SK-N-MC (cell line): ENCODE measurements at places on chromosomes 13 and 19.

- no peak for DNase-seq
Observed at GRCh38 chr13:102401265-102401664, 583 bp downstream of the FGF14 start.

DNA sequence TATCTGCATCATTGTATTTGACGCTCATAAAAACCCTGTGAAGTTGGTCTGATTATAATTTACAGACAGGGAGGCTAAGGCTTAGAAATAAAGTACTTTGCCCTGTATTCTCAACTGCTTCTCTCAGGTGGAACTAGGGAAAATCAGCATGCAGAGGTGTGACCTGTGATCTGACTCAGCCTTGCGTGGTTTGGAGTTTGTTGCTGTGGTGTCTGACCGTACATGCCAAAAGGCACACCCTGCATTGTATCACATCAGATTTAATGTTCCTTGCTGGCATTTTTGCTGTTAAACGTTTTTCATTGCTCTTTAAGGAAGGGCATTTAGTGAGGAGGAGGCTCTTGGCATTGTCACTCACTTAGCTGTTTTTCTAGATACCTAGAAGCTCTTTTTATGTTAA lies 58.8 kb upstream of the C1QTNF9B start:
- DNase-seq: no peak

GRCh38 chr19:31875591-31875990 lies 469.8 kb upstream of the ZNF507 start:
- DNase-seq: no peak

DNA sequence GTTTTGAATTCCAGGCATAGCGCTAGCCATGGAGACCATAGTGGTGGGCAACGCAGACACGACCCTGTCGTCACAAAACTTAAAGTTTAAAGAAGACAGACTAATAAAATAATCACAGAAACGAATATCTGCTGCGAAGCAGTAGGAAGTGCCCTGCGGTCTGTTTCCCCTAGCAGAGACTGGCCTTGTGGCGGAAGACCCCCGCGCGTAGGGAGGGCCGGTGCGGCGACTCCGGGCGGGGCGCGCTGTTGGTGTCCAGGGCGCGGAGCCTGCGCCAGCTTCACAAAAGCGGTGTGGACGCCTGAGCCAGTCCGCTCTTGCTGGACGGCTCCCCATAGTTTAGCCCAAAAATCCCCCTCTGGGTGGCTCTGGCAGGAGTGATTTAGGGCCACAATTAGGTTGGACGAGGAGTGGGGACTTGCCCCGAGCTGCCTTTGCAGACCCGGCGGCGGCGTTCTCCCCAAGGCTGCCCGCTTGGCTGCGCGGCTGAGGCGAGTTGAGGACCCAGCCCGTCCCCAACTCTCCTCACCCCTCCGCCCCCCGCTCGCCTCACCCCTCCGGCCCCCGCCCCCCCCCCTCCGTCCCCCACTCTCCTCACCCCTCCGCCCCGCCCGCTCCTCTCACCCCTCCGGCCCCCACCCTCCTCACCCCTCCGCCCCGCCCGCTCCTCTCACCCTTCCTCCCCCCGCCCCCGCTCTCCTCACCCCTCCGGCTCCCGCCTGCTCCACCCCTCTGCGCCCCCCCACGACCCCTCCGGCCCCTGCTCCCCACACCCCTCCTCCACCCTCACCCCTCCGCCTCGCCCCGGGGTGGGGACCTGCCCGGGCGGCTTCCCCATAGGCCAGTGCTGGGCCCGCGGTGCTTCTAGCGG lies 14.2 kb upstream of the LATS2 start:
- DNase-seq: no peak

DNA sequence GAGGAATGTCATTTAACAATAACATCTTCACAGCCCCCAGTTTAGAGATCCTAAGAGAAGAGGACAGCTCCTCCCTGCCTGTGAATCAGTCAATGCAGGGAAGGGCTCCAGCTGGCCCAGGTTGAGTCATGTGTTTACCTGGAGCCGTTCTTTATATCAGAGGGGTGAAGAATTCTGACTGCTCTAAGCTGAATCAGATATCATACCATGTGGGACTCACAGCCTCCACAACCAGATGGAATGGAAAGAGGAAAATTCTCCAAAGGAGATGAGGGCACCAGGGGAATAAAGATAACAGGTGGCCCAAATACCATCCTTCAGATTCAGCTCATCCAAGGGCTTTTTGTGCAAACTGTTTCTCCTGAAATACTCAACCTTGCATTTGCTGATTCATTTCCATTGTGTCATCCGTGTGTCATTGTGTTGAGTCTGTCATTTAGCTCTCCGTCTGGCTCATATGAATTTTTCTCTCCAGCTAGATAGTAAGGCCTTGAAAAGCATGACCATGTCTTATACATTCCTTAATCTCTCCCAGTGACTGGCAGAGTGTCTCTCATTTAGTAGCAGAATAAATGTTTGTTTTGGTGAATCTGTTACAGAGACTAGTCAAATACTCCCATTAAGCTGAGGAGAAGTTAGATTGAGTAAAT lies 217.9 kb downstream of the RFC3 start:
- DNase-seq: no peak
